ENCODE measurements at places on chromosomes 5 and 9.
A peak's percentile ranks its signal among the peaks of the same experiment; 100 is the strongest.

GRCh38 chr9:81560851-81561732, 128.3 kb downstream of the TLE1 start:
- no peak for DNase-seq

DNA sequence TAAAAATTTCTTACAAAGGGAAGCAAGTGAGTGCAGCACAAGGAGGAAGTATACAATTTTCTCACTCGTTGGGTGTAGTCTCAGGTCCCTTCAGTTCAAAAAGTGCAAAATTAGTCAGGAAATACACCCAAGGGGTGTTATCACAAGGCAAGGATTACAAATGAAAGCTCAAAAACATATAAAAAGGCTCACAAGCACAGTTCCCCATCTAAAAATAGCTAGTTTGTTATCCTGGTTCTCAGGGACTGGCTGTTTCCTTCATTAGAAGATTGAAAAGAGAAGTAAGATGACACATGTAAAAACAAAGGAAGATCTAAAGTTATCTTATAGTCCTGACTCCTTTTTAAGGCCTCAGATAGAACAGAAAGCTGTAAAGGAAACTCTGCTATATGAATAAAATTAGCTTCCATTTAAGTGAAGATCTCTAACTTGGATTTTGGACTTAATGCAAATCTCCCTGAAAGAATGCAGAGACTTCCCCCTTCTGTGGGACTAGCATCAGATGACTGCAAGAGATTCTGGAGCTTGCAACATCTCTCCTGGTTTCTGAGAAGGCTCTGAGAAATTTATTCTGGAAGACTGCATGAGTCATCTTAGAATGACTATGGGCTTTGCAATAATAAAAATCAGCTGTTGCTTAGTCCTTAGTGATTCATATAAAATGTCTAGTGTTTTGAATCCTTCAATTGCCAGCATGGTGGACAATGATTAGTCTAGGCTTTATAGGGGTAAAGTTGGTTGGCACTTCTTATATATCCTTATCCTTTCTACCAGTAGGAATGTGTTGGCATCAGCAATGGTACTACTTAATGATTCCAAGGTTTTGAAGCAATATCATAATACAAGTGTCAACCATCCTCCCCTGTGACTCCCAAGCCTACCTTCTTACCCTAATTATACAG, 25.4 kb downstream of the DAB2 start:
- peak; percentile 79 for DNase-seq

DNA sequence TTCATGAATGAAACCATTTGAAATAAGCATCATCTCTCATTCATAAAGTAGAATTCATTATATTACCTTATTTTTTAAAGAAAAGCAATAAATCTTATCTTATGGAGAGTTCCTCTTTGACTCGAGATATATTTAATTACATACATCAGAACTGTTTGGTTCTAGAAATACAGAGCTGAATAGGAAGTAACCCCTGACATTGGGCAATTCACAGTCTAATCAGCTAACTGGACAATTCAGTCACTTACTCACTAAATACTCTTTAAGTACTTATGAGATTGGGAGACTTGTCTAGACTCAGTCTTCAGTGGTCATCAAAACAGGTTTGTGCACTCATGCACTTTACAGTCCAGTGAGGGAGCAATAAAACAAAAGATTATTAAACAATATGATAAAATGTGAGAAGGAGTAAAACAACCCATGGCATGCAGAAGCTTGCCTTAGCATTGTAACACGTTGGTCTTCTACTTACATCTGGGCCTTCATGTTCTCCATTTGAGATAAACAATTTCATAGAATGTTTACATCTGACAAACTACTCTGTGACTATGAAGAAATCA, 11.5 kb upstream of the FBXO38 start:
- no peak for DNase-seq

DNA sequence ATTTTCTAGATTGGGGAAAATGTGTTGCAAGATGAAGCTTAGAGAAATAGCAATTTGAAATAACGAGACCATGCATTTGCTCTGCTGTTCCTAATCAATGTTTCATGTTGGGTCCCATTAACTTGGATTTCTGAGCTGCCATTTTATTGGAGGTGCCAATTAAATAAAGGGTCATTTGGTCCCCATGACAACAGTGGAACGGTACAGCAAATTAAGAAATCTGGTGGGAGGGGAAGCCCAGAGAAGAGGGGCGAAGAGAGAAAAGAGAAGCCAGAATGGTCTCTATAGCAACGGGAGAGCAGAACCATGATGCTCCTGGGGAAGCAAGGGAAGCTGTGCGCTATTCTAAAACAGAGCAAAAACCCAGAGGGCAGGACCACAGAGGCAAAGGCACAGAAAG, 120.2 kb downstream of the ENTREP1 start:
- no peak for DNase-seq

DNA sequence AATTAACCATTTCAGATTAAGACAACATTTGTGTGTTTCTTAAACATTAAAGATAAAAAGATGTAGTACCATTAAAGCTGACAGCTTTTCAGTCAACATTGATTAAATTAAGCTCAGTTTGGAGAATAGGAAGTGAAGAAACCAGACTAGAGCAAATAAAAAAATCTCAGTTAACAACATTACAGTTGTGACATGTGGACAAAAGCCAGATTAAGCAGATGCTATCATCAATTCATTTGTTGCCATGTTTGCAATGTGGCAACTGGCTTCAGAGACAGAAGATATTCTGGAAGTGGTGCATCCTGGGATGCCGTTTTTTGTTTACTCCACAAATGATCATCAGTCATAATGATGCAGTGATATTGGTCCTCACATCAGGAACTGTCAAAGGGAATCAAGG, 70.3 kb upstream of the CNTLN start:
- no peak for DNase-seq

DNA sequence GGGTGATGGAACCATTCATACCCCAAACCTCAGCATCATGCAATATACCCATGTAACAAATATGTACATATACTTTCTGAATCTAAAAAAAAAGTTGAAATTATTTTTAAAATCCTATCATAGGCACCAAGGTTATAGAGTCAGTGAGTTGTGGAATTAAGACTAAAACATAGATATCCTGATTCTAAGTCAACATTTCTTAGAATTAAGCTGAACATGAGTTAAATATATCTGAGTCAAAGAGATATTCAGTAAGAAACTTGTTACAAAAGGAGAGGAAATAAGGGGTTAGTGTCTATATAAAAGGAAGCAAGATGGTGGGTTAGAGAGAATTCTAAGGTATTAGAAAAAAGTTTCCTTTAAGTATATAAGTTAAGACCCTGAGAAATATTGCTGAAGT, 89.9 kb downstream of the CCDC192 start:
- DNase-seq = no peak

DNA sequence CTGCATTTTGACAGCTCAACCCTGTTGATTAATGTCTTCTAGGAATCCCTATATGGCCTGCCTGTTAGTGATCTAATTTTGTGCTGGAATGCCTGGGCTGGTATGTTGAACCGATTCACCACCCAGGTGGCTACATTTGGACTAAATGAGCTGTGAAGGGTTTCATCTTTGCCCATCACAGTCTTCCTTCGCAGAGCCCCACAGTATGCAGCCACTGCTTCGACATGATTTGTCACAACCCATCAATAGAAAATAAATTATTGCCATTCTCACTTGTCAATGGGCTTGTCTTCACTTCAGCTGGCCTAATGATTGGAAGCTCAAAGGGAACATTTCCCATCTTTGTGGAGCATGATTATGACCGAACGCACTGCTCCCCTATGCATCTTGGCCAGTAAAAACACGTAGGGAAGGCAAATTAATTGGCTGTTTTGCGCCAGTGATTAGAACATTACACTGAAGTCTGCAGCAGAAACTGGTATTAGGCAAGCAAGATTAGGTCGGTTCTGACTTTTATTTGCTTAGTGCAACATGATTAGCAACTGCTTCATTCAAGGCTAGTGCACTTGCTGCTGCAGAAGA, 408.5 kb downstream of the KIAA0825 start:
- DNase-seq = no peak

- DNase-seq = no peak
These were observed 259.6 kb upstream of the SLC24A2 start for GRCh38 chr9:20048437-20048836.

- DNase-seq = no peak
These were observed 892.6 kb downstream of the TAF11L14 start for GRCh38 chr5:18526792-18527405.

GRCh38 chr9:120692901-120693699, 21.2 kb downstream of the MEGF9 start:
- peak; percentile 54 for DNase-seq

DNA sequence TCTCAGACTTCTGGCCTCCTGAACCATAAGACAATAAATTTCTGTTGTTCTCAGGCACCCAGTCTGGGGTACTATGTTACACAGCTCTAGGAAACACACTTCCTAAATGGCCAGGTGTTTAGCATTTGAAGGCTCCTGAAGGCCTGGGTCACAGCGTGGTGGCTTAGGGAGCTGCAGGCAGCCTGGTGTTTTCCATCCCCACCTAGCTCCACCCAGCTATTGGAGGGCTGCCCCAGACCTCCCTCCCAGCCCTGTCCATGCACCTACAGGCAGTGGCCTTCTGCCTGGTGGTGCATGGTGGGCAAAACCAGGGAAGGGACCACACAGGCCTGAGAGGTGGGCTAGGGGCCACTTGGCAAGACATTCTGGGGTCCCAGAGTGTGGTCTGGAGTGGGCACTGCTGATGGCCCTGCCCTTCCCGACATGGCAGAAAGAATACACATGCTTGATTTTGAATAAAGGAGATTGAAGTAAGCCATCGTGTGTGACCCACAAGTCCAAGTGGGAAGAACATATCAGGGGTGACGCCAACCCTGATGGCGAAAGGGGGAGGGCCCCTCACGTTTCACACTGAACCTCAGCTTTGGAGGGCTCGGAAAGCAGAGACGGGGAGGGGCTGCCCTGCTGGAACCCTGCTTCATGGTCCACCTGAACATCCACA, 1.3 kb upstream of the SUSD3 start:
- no peak for DNase-seq

DNA sequence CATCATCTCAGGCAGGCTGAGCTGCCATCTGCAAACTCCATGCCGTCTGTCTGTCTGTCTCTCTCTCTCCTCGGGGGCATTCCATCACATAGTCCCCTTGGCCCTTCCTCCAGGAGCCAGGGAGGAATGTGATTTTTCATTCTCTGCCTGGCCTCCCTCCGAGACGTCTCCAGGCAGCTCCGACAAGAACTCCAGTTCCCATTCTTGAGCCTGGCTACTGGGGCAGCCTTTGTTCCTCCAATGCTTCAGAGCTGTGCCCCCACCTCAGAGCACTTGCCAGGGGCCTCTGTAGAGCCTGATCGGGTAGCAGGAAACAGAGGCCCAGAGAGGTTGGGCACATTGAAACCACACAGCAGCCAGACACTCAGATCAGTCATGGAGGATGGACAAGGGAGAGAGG, 74.0 kb downstream of the COL27A1 start:
- no peak for DNase-seq

- no peak for DNase-seq
These were observed 47.2 kb downstream of the RFX3 start for GRCh38 chr9:3478549-3478953.

DNA sequence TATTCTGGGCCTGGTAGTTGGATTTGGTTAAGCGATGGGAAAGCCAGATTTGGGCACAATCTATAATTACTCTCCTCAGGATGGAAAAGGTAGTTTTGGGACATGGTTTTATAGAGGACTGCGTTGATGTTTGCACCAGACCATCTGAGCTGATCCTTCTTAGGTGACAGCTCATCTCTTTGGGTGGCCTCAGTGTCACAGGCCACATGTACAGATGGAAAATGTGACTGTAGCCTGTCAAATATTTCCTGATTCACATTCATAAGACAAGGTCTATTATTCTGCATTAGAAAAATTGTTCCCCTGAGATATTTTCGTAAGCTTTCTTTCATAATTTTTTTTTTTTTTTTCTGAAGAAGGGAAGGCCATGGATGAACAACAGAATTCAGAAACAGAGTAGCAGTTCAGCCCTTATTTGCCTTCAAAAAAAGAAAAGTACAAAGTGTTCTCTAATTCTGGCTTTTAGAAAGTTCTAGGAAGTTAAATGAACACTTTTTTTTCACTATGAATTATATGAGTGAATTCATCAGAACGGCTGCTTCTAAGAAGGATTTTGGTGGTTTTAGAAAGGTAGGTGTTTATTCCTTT, 81.0 kb downstream of the NNT start:
- DNase-seq = no peak

- peak; percentile 24 for DNase-seq
These were observed 76.3 kb downstream of the HSPA4 start for GRCh38 chr5:133128066-133128465.

DNA sequence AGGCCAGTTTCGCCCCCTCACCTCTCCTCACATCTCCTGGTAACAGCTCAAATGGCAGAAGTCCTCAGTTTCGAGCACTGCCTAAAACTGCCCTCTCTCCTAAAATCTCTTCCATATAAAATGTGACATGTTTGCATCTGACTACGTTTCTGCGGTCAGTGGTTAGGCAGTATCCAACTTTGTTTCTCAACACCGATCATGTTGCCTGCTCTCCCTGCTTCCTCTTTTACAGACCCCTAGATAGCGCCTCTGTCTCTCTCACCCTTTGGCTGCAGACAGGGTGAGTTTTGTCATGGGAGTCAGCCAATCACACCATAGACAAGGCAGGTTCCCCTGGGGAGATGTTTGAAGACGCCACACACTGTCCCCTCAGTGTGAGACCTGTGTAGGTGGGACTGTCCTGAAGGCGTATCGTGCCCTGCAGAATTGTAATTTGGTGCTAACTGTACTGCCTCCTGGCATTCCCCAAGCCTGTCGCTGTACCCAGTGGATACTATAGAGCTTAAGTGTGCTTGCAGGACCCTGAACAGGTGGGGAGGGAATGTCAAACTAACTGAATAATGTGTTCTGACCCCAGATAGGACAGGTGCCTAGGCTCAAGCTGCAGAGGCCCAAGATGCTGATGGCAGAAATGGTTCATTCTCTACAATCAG, 1.1 kb downstream of the HEXB start:
- peak; percentile 64 for DNase-seq

- no peak for DNase-seq
These were observed 574.2 kb downstream of the RAB3C start for GRCh38 chr5:59157068-59157467.

DNA sequence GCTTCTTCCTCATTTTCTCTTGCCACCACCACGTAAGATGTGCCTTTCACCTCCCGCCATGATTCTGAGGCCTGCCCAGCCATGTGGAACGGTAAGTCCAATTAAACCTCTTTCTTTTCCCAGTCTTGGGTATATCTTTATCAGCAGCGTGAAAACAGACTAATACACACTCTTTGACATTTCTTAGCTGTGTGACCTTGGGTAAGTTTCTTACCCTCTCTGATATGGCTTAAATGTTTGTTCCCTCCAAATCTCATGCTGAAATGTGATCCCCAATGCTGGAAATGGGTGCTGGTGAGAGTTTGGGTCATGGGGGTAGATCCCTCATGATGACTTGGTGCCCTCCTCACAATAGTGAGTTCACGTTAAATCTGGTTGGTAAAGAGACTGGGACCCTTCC, 188.8 kb upstream of the IRX4 start:
- no peak for DNase-seq

Data from pons (tissue), 1 donor.